ENCODE measurements at places on chromosomes 3 and 15.

DNA sequence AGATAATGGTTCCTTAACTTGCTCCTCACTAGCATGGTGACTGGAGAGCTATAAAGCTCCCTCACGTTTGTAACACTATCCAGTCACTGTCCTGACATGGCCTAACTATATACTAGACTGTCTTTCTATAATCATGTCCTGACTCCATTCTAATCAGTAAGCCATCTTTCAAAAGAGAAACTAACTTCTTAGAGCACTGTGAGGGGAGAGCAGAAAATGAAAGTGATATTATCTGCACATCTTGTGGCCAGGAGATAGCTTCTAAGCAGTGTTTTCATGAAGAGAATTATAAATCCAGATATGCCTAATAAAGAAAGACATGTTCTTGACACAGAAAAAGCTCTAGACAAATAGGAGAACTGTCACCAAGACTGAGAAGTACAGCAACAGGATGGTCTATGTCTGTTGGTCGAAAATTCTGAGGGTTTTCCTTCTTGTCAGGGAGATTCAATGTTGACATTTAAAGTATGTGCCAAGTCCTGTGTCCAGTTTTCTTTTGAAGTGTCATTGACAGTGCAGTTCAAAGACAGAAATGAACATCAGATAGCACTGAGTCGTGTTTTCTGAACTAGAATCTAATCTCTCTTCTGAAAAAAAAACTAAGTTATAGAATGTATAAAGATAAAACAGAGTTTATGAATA is 230.6 kb upstream of the PEX5L start:
- DNase-seq: no peak

DNA sequence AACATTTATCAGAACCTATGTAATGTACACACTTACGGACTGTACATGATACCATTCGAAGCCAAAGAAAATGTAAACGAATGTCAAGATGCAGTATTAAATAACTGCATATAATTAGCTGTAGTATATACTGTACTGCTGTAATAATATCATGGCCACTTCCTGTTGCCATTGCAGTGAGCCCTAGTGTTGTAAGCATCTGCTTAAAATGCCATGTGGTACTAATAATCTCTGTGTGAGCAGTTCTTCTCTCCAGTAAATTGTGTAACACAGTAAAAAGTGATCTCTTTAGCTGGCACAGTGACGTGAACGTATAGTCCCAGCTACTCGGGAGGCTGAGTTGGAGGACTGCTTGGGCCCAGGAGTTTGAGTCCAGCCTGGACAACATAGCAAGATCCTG is 8.6 kb downstream of the SPG11 start:
- no peak for DNase-seq

GRCh38 chr3:4983739-4984510 is 4.7 kb downstream of the BHLHE40 start:
- DNase-seq: no peak

DNA sequence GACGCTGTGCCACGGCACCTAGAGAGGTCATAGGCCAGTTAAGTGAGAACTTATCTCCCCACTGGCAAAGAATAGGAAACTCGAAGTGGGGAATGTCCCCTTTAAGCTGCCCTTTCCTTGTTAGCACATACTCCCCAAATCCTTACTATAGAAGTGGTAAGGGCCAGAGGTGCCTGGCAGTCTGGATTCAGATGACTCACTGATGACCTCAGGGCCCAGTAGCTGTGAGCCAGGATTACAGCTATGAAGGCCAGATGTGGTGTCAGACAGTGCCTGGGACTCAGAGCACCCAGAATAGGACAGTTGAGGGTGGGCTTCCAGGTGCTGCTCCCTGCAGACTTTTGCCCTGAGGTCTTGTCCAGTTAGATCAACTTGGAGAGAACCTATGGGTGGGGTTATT is 37.7 kb downstream of the PDIA5 start:
- DNase-seq: no peak

GRCh38 chr3:152309535-152310307 is 41.0 kb downstream of the MBNL1 start:
- no peak for DNase-seq

DNA sequence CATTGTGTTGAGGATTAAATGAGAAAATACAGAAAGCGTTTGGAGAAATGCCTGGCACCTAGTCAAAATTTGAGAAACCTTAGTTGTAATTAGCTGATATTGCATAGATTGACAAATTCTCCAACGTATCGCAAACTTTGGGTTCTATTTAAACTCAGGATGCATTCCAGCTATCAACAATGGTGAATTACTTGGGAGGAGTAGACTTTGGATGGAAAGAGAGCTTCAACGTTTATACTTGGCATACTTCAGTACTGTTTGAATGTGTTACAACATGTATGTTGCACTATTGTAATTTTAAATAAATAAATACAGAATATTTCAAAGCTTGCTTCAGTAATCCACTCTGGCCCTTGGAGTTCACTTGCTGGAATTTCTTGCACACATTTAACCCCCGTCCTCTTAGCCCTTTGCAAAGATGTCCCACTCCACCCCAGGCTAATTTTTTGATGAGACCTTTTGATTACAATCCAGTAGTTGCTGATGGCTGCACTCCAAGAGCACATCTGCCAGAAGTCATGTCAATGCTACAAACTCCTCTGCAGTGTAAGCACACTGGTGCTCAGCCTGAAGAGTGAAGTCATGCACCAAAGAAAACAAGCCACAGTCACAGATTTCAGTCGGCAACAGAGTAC is 4.7 kb upstream of the DIS3L start:
- DNase-seq: no peak

GRCh38 chr3:177802151-177802900 is 605.0 kb upstream of the TBL1XR1 start:
- no peak for DNase-seq

- DNase-seq: no peak
These were observed 775.8 kb upstream of the ARPP21 start for GRCh38 chr3:34863485-34863884.

- DNase-seq: no peak
These were observed 128.4 kb downstream of the ZBBX start for GRCh38 chr3:167251678-167252077.

GRCh38 chr15:57734860-57735259 is 28.3 kb downstream of the POLR2M start:
- no peak for DNase-seq

DNA sequence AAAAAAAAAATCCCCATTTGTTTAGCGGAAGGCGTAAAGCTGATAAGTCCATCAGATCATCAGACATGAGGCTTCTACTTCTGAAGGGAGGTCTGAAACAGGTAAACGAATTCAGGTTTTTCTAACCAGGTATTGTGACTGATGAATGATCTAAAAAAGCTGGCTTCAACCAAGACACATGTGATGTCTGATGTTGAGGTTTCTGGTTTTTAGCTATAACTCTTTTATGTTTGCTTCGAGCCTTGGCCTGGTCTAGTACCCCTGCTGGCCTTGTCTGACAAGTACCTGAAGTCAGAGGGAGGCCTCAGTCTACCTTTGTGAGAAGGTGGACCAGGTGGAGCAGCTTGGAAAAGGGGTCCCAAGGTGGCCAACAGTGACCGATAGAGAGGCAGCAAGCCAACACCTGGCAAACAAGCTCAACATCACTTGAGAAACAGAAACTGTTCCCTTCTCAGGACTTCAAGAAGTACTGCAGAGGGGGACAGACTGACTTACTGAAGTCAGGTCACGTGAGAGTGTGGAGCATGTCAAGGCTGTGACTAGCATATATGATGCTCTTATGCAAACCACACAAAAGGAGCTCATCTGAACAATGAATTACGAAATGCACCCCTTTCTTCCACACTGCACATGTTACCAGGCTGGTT is 33.0 kb upstream of the CA12 start:
- no peak for DNase-seq

GRCh38 chr3:30915782-30916181 is 21.3 kb upstream of the GADL1 start:
- DNase-seq: no peak

DNA sequence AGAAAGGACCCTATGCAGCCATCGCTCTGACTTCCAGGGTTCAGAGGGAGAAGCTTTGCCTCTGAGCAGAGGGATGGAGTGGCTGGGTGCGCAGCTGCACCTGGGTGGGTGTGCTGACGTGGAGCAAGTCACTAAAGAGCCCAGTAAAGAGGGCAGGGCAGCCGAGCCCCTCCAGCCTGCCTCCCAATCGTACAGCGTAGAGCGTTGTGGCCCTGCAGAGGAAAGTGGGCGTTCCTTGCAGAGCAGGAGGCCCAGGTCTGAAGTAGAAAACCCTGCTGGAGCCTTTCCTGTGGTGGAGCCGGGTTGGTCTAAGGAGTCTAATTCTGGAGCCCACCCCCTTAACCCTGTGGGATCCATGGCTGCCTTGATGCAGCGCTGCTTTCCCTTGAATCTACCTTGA is 61.0 kb downstream of the ABTB1 start:
- DNase-seq: no peak

- no peak for DNase-seq
These were observed 113.8 kb upstream of the TGFBR2 start for GRCh38 chr3:30492322-30493192.

DNA sequence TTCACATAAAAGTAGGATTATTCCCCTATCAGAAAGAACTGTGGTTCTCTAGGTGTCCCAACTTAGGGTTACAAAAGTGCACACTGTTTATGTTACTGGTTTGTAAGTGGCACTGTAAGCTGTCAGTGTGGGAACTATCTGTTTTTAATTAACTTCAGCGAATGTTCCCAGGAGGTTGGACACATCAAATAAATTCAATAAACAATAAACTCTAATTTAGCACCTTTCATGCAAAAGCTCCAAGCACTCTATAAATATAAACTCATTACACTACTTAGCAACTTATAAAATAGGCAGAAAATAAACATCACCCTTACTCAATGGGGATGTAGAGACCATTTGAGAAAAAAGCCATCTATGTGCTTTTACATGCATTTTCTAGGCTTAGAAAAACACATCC is 168.4 kb upstream of the SLC2A2 start:
- no peak for DNase-seq

DNA sequence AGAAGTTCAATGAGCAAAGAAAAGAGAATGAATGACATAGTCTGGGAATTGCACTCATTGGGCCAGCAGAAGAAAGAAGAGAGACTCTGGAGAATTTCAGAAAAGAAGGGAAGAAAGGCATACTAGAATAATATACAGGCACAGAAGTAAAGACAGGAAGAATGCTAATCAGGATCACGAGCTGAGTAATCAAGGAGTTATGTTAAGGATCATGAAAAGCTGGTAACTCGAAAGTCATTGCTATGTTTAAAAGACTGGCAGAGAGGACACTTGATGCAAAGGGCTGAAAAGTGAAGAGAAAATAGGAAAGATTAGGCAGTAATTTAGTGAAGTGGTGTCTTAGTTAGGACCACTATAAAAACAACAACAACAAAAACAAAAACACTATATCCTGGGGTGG is 284.1 kb downstream of the ZBBX start:
- DNase-seq: no peak

GRCh38 chr15:63308491-63308890 is 31.1 kb downstream of the APH1B start:
- DNase-seq: no peak

DNA sequence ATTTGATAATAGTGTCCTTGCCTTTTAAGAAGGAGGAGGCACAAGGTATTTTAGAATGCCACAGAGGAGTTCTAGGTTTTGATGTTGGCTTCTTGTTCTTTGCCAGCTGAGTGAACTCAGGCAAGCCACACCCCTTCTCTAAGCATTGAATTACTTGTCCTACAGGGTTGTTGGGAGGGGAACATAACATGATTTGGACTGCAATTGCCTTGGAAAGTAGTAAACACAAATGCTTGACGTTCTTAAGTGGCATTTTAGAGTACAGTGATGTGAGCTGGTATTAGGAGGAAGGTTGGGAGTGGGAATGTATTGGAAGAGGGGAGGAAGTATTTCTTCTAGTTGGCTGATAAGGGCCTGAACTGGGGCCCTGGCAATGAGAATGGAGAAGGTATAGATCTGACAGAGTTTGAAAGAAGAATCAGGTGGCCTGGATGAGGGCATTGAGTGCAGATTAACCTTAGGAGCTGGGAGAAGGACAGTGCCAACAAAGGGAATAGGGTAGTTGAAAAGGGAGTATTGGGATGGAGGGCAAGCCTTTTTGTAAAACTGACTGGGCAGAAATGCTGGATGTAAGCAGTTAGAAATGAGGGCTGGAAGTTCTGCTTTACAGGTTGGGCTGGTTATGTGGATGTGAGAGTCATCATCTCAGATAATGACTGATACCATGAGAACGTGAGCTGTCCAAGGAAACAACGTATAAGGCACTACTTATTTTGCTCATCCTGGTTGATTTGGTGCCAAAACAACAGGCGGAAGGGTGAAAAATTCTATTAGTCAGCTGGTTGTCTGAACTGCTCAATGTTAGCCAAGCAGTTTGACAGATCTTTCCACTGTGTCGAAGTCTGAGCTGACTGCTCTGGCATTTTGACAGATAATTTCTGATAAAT is 16.7 kb downstream of the KAT2B start:
- no peak for DNase-seq

GRCh38 chr3:19216669-19217337 is 68.5 kb downstream of the KCNH8 start:
- no peak for DNase-seq

DNA sequence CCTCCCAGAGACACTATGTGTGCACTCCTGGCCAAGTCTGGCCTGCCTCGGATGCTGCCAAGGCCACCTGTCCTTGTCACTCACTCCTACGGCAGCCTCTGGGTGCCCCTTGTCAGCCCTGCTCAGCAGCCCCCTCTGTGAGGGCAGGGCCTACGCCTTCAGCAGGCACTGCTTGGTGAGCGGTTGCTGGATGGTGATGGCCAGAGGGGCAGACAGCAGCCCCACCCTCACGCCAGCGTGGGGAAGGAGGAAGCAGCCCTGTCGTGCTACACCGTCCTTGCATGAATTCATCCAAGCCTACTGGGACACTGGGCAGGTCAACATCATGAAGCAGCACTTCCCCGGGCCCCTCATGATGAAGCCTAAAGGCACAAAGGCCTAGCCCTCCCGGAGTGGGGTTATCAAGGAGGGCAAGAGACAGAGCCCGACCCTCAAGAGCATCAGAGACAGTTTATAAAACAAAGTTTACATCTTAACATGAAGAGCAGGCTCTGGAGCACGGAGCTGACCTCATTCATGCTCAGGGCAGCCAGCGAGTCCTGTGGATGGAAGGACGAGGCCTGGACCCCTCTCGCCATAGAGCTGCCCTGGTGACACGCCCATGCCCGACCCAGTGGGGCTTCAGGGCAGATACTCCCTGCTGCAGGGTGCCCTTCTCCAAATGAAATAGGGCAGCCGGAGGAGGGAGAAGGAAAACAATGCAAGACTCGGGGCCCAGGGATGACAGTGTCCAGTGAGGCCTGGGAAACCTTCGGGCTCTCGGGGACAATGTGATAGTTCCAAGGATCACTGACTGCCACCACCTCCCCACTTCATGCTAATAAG is 25.3 kb downstream of the CHDH start:
- peak; percentile 61 for DNase-seq

DNA sequence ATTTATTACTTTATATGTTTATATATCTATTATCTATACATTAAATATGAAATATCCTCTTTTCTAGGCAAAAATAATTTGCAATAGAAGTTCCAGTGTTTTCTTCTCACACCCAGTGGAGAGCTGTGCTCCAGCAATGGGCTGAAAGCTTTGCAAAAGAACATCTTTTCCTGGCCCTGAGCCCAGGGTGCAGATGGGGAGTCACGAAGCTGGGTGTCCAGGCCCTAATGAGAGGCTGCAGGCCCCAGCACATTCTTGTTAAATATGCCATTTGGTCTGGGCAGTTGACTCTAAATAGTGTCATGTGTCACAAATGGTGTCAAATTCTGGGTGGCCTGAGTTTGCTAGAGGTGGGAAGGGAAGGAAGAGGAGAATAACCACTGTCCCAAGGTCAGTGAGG is 5.7 kb downstream of the NTRK3 start:
- no peak for DNase-seq

Data from coronary artery (tissue), 2 donors.